ENCODE measurements at places on chromosomes 4 and X. TPM values are rescaled to one million over a fixed set of nuclear protein-coding genes. Genes with fewer than 3 reads are reported as not detected.

Gene RAB40A
- total RNA-seq = not detected

Gene TMEM144
- 12.6 TPM for total RNA-seq

Gene RADX
- 0.87 TPM for total RNA-seq

Gene UNC5C
- total RNA-seq = 2.1 TPM

Gene CABS1
- not detected for total RNA-seq

Gene PDGFRA
- total RNA-seq = 38.5 TPM

Gene YY2
- total RNA-seq = 0.46 TPM

Gene SH3RF1
- total RNA-seq = 8.8 TPM

Gene CTAG1A
- total RNA-seq = not detected

Gene TEC
- 1.3 TPM for total RNA-seq

Gene NAAA
- 9.1 TPM for total RNA-seq

Gene AMBN
- total RNA-seq = not detected

Gene GYG2
- 1.5 TPM for total RNA-seq

Gene CXCR3
- total RNA-seq = 0.32 TPM

Gene ART3
- total RNA-seq = 136 TPM

Gene BANK1
- total RNA-seq = 0.35 TPM

Gene NDST4
- not detected for total RNA-seq

Gene PPBP
- total RNA-seq = 0.35 TPM

Gene TMEM271
- total RNA-seq = not detected

Gene C1QTNF7
- 1.7 TPM for total RNA-seq
